Activated T-helper 1 cell treated with Interleukin-2 at 50 U/mL for 16 hours (primary cell): ENCODE measurements at places on chromosomes 1 and 21.

DNA sequence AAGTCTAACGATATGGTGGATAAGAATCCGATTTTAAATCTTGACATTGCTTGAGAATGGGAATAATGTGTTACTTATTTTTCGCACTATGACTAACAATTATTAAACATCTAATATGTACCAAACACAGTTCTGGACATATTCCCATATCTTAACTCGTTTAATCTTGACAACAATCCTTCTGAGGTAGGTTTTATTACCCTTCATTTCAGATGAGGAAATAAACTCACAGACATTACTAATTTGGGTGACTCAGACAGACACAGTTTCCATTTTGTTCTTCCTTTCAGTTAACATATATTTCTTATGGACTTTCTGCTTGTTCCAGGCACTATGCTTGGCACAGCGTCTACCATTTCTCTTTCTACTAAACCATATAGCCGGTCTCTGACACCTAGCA is 244.8 kb downstream of the SMYD3 start:
- no peak for DNase-seq

DNA sequence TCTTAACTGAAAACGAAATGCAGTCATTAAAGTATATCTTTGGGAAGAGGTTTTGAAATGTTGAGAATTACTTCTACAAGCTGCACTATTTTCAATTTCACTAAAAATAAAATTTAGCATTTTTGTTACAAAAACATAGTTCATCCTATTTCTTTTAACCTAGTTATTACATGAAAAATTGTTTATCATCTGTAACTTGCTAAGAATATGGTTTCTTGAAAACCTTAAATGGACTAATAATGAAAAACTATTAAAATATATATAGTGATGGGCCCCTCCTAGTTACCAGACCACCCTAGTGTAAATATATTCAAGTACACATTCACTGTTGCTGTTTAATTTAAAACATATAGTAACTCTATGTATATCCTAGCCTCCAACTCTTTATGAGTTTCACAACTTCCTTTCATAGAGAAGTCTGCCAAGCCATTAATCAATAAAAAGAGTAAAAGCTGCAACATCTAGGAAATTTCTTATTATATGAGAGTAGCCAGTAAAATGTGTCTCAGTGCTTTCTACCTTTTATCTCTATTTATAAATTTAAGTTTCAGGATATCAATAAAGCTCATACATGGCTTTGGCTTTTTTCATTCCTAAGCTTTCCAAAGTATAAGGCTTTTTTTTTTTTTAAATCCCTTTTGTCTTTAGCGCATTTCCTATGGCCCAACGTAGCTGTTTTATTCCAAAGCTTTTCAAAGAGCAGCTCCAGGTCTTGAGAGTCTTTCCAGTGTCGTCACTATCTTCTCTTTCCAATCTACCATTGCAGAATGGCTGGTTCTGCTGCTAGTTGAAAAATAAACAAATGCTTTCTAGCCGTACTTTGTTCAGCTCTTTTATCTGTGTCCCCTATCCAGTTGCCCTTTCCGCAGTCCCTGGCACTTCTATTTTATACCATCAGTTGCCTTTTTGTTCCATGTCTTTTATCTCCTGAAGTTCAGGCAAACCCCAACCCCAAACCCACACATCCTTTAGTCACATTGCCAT is 6.5 kb downstream of the IRF2BP2 start:
- DNase-seq, result no peak

GRCh38 chr1:19439464-19440171 is 45.7 kb downstream of the CAPZB start:
- DNase-seq, result peak; percentile 15

DNA sequence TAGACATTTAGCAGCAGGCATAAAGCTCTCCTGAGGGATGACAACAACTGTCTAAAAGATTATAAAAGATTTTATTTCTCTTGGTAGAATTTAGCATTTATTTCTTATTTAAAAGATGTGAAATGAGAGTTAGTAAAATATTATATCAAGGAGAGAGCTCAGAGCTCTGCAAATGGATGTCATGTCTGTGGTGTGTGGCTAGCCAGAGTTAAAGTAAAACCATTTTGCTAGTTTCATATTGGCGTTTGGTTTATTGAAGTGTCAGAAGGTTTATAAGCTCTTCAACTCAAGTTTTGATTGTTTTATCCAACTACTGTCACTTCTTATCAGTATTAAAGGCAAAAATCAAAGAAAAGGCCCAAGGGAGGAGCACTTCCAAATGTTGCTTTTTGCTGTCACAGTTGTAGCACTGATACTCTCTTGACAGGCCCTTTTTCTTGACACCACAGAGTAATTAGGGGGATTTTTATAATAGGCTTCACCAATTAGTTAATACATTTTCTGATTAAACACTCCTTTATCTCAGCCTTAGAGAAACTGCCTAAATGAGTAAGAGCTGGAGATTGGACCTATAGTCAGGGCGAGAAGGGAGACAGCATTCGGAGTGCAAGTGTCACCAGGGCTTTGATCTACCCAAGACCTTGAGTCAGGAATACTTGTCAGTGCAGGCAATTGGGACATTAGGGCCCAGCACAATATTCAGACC is 233.9 kb downstream of the PTBP2 start:
- DNase-seq, result no peak

GRCh38 chr1:212771341-212771740 is 20.2 kb downstream of the NSL1 start:
- DNase-seq, result no peak

DNA sequence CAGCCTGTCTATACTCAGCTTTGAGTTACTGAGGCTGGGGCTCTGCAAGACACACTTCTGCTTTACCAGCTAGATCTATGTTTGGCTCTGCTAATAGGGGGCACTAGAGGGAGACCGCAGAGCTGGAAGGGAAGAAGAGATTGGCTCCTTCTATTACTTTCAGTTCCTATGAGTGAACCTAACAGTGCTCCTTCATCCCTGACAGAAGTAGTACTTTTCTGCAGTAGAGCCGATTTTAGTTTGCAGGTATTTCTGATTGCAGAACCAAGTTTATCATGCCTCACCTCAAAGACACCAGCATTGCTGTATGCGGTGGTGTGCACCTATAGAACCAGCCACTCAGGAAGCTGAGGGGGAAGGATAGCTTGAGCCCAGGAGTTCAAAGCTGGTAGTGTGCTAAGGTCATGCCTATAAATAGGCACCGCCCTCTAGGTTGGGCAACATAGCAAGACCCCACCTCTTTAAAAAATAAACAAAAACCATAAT is 5.7 kb upstream of the ZDHHC18 start:
- no peak for DNase-seq
